ENCODE measurements at places on chromosomes 1 and 21.

- no peak for DNase-seq
Measured at GRCh38 chr21:25462517-25462971, 144.7 kb downstream of the MRPL39 start.

DNA sequence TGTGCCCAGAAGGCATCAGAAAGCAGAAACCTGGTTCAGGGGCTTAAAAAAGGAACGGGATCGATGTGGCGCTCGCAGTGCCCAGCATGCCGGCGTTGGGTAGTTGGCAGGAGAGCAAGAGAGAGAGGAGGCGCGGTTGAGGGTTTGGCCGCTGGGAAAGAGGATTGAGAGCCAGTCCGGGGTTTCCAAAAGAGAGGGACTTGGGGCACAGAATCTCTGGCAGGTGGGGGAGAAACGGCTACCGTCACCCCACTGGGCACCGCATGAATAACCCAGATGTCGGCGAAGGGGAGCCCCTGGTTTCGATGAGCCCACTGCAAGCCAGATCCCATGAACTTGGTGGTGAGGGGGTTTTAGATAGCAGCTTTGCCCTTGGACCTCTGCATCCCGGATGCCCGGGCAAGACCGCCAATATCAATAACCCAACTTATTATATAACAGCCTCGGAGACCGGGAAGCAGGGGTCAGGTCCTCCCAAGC lies 60.4 kb upstream of the ACOT11 start:
- DNase-seq, result no peak

DNA sequence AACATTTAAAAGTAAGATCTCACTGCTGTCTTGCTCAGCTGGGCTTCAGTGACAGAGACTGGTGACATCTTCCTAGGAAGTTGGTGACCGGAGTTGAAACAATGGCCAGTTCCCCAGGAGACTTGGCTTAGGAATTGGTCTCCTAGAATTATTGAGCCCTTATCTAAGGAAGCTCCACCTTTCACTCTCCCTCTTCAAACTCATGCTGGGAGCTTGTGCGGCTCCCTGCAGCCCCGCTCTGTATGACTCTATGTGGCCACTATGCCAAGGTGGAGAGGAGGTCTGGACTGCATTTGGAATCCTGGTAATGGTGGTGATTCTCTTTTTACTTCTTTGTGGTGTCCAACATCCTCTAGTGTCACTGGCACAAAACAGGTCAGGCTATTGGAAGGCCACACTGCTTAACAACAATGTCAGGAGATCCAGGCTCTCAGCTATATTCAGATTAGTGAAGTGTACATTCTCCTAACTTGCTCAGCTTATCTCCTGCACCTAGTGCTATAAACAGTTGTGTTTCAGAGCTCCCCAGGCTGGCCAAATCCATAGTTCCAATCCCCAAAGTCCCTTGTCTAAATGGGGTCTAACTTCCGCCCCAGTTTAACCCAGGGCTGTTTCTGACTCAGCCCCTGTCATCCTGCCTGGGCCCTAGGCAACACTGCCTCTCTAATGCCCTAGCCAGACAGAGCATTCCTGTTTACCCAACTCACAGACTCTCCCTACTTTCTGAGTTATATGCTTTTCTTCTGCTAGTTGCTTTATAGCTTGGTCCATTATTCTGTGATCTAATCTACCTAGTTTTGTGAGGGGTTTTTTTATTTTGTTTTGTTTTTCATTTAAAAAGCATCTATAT lies 18.3 kb downstream of the ATP2B4 start:
- DNase-seq, result no peak

- no peak for DNase-seq
Measured at GRCh38 chr1:209202830-209203532, 380.5 kb upstream of the CAMK1G start.

- DNase-seq, result no peak
Measured at GRCh38 chr1:184150776-184151531, 99.4 kb downstream of the TSEN15 start.

GRCh38 chr1:89734442-89734841 lies 86.4 kb upstream of the LRRC8D start:
- no peak for DNase-seq

GRCh38 chr1:193140254-193140653 lies 18.4 kb downstream of the CDC73 start:
- DNase-seq, result no peak

- no peak for DNase-seq
Measured at GRCh38 chr1:99676876-99677275, 31.0 kb downstream of the PALMD start.

DNA sequence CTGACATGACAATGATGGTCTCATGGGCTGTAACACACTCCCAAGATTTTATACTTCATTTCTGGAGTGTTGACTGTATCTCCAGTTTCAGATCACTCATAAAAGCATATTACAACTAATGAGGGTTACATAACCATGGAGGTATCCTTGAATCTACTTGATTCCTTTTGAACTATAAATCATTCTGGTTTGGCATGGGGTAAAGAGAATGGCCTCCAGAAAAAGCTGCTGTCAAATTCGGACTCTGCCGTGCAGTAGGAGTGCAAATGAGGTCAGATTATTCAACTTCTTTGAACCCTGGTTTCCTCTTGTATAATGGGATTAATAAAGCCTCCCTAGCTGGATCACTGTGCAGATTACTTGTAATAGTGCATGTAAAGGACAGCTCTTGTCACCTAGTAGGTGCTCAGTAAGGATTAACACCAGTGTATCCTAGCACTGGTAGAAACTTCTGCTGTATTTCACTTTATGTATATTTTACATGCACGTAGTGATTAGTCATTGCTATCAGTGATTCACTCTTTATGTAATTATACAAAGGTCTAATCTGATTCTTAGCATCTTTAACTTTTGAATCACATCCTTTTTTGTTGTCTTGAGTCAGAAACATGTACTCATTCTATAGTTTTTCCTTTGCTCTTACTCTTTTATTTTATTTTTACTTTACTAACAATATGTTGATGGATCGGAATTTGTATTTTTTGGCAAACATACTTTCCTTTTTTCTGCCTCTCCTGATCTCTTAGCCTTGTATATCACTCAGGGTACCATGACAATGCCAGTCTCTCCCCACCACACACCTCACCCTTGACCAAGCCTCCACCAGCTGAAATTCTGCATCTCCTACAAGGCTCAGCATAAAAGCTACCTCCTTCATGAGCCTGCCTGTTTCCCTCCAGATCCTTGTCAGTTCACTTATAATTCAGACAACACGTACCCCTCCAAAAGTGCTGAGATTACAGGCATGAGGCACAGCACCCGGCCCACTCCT lies 3.2 kb downstream of the LRRC8C start:
- DNase-seq, result no peak

GRCh38 chr1:25561421-25562100 lies 18.2 kb downstream of the LDLRAP1 start:
- DNase-seq, result no peak

DNA sequence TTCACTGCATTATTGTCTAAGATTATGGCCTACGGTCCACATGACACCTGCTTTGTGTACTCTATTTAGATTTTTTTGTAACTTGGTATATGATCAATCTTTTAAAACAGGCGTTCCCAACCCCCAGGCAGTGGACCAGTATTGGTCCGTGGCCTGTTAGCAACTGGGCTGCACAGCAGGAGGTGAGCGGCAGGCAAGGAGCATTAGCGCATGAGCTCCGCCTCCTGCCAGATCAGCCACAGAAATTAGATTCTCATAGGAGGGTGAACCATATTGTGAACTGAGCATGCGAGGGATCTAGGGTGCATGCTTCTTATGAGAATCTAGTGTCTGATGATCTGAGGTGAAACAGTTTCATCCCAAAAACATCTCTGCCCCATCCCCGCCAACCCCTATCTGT lies 228.4 kb upstream of the NR5A2 start:
- DNase-seq, result no peak

GRCh38 chr1:93816970-93817678 lies 61.9 kb downstream of the DNTTIP2 start:
- no peak for DNase-seq

DNA sequence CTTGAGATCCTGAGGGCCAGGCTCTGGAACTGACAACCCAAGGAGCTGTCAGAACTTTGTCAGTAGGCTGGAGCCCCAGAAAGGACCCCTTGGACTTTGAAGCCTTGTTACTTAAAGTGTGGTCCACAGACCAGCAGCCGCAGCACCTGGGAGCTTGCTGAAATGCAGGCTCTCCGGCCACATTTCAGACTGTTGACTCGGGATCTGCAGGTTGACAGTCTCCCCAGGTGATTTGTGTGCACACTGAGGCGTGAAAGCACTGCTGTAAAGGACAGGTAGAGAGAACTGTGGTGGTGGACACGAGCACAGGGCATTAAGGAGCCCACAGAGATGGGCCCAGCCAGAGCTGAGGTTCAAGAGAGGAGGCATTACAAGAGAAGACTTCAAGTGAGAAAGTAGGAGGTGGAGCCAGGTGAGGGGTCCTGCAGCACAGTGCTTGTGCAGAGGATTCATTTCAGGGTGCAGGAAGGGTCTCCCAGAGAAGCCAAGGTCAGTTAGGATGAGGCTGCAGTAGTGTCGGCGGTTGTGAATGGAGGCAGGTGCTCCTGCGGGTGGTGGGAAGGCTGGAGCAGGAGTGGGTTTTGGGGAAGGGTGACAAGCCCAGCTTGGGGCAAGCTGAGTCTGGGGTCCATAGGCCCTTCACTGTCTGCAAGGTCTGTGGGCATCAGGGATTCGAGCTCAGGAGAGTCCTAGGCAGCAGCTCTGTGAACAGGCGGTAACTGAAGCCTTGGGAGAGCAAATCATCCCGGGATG lies 4.6 kb downstream of the HYI start:
- no peak for DNase-seq

GRCh38 chr21:14916676-14917141 lies 148.1 kb downstream of the NRIP1 start:
- DNase-seq, result no peak

GRCh38 chr1:196467230-196467925 lies 140.9 kb downstream of the KCNT2 start:
- DNase-seq, result no peak

DNA sequence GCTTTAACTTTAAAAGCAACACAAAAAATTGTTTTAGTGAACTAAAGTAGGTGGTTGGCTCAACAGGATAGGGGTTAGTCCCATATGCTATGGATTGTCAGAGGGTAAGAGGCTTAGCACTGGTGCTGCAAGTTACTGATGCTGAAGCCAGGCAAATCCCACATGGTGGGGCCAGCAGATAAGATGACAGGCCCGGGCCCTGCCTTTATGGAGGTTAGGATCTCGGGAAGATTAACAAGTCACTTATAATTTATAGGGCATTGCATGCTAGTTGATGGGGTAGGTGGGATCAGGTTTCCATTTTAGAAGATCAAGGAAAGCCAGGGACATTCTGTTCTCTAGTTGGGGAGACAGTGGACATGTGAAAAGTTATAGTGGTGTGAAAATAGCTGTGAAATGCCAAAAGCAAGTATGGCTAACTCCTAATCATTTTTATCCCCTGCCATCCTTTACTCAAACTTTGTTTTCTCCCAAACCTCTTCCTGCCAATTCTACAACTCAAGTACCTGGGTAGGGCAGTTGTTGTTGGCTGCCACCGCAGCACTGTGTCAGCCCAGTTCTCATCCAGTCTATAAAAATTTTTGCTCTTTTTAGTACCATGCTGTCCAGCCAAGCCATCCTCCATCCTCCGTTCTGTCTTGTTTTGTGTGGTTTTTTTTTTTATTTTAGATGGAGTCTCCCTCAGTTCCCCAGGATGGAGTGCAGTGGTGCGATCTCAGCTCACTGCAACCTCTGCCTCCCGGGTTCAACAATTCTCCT lies 10.3 kb downstream of the CHAF1B start:
- no peak for DNase-seq

- DNase-seq, result no peak
Measured at GRCh38 chr1:19444296-19445021, 40.9 kb downstream of the CAPZB start.

DNA sequence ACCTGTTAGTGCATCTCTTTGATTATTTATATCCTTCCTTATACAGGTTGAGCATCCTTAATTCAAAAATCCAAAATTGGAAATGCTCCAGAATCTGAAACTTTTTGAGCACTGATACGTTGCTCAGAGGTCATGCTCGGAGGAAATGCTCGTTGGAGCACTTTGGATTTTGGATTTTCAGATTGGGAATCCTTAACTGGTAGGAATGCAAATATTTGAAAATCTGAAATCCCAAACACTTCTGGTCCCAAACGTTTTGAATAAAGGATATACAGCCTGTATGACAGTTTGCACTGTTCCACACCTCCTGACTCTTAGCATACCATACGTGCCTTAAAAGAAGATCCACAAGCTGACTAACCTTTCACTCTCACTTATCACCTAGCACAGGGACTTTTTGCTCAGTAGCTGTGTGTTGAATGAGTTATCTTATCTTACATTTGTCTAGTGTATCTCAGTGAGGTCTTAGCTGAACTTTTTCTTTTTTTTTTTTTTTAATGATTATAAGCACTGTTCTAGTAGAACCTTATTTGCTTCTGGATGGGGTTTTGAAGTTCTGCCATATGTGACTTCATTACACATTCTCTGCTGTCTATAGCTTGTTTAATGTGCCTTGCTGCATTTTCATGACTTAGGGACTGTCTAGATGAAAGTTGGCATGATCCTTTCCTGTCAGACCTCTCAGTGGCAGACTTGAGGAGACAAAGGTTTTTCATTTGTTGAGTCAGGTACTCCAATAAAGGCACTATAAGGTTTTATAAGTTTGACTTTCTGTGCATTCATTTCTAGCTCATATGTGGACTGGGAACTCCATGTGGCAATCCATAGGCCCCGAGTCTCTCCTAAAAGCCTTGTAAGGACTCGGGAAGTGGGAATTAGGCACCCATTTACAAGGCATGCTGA lies 21.6 kb downstream of the PTGFRN start:
- DNase-seq, result no peak

DNA sequence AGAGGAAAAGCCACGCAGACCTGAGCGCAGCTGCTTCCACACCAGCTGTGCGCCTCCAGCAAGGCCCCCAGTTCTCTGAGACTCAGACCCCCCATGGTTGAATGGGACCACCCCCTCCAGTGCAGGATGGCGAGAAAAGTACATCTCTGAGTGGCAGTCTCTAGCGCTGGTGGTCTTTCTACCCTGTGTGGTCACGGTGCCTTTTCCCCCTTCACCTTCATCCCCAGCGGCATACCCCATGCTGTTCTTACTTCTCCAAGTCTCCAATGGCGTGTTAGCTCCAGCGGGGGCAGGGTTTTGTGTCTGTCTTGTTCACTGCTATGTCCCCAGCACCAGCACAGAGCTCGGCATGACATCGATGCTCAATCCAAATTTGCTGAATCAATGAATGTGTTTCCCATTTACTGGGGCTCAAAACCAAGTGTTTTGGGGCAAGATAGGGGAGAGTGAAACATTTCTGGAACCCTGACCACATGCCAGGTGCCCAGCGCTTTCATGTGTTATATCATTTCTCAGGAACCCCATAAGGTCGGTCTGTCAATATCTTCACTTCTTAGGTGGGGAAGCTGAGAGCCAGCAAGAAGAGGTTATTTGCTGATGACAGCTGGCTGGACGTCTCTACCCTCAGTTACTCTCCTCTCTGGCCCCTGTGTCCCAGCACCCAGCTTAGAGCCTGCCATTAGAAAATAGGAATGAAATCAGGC lies 959 bp upstream of the SDC3 start:
- no peak for DNase-seq

All from GM12892 (cell line).